Stimulated activated CD8-positive, alpha-beta memory T cell treated with anti-CD3 and anti-CD28 coated beads, Interleukin-4, amount 100 ng/mL, for 1 hour (primary cell): ENCODE measurements at places on chromosomes 16 and 17.

GRCh38 chr16:78675312-78675711 is 575.9 kb downstream of the WWOX start:
- no peak for DNase-seq

DNA sequence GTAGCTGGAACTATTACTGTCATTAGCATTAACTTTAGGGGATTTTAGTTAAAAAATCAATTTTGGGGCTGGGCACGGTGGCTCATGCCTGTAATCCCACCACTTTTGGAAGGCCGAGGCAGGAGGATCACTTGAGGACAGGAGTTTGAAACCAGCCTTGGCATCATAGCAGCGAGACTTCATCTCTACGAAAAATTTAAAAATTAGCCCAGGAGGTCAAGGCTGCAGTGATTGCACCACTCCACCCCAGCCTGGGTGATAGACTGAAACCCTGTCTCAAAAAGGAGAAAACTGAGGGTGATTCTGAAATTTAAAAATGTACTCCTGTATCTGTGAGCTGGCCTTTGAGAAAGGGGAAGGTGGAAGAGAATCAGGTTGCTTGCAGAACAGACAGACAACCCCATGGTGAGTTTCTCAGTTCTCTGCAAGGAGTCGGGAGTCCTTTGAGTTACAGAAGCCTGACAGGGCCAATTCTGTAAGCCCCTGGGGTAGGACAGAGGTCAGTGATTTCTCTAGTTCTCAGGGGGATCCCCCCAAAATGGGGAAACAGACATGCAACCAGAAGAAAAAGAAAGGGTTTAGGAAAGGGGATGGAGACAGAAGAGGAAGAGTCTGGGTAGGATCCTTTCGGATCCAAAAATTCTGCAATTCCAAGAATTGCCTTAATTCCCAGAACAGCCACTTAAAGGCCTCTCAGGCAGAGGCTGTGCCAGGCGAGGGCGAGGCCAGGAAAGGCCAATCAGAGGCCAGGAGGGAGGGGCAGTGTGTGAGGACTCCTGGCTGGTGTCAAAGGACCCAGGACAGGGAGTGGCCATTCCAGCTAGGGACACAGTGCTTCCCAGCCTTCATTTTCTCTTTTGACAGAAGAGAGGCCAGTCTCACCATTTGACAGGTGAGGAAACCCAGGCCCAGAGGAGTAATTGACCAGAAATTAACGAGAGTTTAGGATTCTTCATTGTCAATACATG is 6.7 kb downstream of the NUPR1 start:
- DNase-seq, result no peak

DNA sequence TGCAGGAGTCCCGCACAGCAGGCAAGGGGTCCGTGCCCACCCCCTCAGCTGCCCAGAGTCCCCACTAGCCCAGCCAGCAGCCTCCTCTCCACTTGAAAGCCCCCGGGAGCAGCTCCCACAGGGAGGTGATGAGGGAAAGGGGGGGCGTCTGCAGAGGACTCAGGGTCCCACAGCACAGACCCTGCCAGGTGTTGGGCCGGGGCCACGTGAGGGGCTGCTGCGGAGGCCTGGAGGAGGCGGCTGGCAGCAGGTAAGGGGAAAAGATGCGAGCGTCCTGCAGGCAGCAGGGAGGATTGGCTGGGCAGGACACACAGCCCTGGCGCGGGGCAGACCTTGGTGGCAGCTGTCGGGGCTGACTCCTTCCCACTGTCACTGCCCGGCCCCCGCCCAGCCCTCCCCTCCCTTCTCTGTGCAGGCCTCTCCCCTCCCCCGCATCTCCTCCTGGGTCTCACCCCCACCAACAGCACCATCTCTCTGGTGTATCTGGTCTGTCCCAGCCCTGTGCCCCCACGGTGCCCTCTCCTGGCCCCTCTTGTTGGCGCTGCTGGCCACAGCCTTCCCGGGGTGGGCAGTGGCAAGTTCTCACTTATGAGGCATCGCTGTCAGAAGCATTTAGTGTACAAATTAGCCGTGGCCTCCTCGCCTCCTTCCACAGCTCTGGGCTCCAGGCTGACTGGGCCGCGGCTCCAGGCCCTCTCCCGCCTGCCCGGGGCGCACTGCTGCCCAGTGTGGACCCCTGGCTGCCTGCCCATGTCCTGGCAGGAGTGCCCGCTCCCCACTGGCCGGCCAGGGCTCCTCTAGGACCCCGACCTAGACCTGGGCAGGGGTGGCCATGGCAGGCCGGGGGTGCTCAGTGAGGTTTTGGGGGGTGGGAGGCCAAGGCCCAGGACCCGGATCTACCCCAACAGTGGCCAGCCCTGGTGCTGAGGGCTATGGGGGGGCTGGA is 4.4 kb upstream of the PRR35 start:
- DNase-seq, result no peak

GRCh38 chr17:59643159-59644140 is 23.8 kb downstream of the CLTC start:
- DNase-seq, result no peak

- no peak for DNase-seq
These were observed 352.8 kb downstream of the CDH13 start for GRCh38 chr16:82979406-82980111.

DNA sequence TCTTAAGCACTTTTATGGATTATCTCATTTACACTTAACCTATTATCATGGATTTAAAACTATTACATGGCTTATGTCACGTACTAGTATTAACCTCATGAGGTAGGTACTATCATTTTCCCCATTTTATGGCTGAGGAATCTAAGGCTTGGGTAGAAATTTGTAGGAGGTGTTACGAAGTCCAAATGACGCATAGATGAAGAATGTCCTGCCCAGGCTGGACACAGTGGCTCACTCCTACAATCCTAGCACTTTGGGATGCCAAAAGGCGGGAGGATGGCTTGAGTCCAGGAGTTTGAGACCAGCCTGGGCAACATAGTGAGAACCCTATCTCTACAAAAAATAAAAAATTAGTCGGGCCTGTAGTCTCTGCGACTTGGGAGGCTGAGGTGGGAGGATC is 4.8 kb upstream of the C1QL1 start:
- DNase-seq, result no peak

DNA sequence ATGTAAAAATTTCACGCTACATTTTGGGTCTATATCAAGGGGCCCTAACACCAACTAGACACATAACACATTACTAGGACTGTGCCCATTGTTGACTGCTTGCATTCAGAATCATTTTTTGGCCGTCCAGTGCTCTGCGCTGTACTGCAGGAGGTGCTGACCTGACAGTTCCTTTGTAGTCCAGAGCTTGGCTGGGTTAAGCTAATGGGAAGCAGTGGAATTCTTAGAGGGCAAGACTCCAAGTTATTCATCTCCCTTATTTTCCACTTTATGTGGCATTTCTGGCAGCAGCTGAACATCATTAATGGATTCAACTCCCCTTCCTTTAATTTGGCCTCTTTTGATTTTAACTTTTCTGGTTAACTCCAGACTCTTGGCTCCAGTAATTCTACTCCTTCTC is 351.7 kb downstream of the CDH8 start:
- no peak for DNase-seq

GRCh38 chr17:1067282-1067956 is 70.5 kb downstream of the TIMM22 start:
- no peak for DNase-seq

- no peak for DNase-seq
These were observed 71.8 kb downstream of the SRCIN1 start for GRCh38 chr17:38533866-38534497.

GRCh38 chr17:36937001-36937958 is at the start of gene LHX1:
Gene LHX1 (plus strand): TSS chr17:36937475. CDS start chr17:36938198, 723 bp downstream.
- no peak for DNase-seq

- no peak for DNase-seq
These were observed 498 bp upstream of the PLEKHG4 start for GRCh38 chr16:67278773-67279295.

DNA sequence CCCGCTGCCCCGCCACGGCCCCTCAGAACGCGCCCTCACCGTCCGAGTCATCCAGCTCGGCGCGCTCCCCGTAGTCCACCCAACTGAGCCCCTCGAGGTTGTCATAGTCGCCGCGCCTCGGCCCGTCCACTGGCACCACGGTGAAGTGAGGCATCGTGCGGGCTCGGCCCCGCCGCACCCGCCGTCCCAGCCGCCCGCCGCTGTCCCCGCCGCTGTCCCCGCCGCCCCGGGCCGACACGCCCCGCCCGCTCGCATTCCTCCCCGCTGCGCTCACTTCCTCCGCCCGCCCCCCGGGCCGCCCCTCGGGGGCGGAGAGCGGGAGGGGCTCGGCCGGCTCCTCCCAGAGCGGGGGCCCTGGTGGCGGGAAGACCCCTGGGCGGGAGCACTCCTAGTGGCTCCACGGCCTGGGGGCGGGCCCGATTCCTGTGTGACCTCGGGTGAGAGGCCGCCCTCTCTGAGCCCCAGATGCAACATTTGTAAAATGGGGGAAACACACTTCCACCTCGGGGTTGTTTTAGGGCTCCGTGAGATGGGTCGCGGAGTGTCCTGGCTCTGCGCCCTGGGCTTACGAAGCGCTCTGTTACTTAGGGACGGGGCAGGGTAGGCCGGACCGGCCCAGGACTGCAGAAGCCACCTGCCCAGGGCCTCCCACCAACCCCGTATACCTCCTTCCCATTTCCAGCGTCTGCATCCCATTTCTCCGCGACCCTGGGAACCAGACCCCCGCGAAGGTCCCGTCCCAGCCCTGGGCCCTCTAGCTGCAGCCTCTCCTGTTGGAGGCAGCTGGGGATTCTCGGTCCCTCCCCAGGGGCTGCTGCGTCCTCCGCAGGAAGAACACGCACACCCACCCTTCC is at the start of gene SLC12A4:
Gene SLC12A4 (minus strand): TSS at position 238 of the 854 bp plus-strand sequence. CDS start 84 bp downstream, at position 154.
- peak; percentile 69 for DNase-seq

- no peak for DNase-seq
These were observed 64.2 kb upstream of the DOC2B start for GRCh38 chr17:245611-246010.

- no peak for DNase-seq
These were observed 6.8 kb downstream of the ZG16B start for GRCh38 chr16:2836646-2837508.

GRCh38 chr17:2562162-2562858 is 31.1 kb upstream of the PAFAH1B1 start:
- DNase-seq, result no peak

- DNase-seq, result peak; percentile 83
These were observed 3.2 kb upstream of the TMEM88 start for GRCh38 chr17:7851438-7852261.

GRCh38 chr17:67293251-67294203 is 48.5 kb upstream of the HELZ start:
- peak; percentile 10 for DNase-seq

GRCh38 chr16:31386157-31386984 is 6.8 kb upstream of the ITGAD start:
- DNase-seq, result no peak

DNA sequence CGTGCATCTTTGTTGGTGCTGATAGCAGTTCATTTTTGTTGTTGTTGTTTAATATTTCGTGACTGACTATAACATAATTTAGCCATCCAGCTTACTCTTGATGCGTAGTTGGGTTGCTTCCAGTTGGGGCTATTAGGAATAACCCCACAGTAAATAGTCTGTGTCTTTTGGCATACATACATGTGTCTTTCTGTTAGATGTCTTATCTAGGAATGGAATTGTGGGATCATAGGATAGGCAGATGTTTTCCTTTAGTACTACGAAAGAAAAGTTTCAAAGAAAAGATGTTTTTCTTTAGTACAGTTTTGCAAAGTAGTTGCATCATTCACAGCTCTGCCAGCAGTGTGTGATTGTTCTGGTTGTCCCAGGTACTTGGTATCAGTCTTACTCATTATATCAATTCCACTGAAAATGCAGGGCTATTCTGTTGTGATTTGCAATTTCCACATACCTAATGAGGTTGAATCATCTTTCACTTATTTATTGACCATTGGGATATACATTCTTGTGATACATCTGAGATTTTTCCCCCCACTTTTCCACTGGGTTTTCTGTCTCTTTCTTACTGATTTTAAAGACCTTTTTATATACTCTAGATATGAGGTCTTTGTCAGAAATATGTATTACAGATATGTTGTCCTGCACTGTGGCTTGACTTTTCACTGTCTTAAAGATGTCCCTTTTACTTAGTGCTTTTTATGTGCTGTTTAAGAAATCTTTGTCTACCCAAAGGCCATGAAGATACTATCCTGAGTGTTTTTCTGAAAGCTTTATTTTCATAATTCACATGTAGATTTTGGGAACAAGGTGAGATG is 173.3 kb downstream of the MRTFB start:
- DNase-seq, result no peak

- no peak for DNase-seq
These were observed 240.0 kb upstream of the IRX5 start for GRCh38 chr16:54690710-54691109.

DNA sequence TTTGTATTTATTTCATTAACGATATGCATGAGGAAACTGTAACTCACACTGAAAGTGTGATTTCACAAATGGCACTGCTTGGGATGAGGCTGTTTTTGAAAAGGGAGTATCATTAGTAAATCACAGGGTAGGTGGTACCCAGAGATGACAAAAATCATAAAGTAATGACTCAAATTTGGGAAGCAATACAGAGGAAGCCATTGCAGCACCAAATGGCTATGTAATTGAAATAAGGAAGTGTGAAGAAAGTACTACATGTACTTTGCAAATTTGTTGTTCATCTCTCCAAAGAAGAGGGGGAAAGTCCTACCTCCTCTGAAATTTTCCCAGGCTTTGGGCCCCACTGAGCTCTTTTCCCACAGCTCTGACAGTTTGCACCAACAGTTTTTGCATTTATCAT is 12.3 kb upstream of the ABCC12 start:
- no peak for DNase-seq

- DNase-seq, result no peak
These were observed 23.0 kb downstream of the CES1 start for GRCh38 chr16:55809851-55810250.

DNA sequence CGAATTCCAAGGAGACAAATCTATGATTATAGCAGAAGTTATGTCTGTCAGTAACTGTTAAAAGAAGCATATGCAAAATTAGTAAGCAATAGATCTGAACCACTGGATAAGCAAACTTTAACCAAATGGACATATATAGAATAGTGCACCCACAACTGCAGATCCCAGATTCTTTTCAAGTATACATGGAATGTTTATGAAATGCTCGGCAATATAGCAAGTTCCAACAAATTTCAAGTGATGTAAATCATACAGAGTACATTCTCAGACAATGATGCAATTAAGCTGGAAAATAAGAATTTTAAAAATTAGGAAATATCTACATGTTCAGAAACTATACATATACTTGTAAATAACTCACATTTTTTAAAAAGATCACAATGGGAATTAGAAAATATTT is 8.4 kb upstream of the HELZ start:
- no peak for DNase-seq

DNA sequence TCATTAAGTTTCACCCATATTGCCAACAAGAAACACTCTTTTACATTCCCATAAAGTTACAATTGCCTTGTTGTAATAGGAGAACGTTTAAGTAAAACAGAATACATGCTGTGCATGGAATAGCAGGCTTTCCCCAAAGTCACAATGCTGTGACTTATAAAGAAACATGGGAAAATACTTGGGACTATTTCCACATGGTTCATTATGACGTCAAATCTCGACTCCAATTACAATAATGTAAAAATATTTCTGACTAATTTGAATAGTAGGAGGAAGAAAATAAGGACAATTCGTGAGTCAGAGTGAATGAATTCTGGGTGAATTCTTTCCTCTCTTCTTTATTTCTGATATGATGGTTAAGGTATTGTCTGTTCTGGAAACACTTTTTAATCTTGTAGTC is 52.8 kb downstream of the CDH11 start:
- no peak for DNase-seq

- no peak for DNase-seq
These were observed at the start of gene MSLN for GRCh38 chr16:760545-761343. Gene MSLN (plus strand): TSS chr16:760734. CDS start chr16:762681, 1,947 bp downstream.

- DNase-seq, result no peak
These were observed 69.8 kb downstream of the PCTP start for GRCh38 chr17:55820675-55821074.
